ENCODE measurements at places on chromosomes 5 and 9. TPM values are rescaled to one million over a fixed set of nuclear protein-coding genes. Genes with fewer than 3 reads are reported as not detected.

The RFX3 gene
- total RNA-seq = 22.4 TPM

DNA sequence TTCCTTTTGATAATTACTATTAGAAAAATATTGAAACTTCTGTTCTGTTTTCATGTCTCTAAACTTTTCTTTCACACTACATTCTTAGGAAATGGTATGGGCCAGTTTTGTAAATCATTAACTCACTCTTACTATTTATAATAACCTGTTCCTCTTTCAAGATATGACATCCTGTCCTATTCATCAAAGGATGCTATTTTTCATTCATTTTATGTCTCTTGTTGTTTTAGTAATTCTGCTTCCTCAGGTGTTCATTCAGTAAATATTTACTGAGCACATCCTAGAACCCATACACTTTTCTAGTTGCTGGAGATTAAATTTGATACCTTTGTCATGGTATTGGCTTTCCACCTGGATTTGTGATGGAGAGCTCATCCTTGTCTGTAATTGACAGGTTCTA lies 58.0 kb downstream of the GDA start:
- no peak for DNase-seq
- no peak overlapping the region for H3K4me3 ChIP-seq
- no peaks in the 10 kb centered on the region for H3K36me3 ChIP-seq
- H3K4me1 ChIP-seq = no peaks in the 10 kb centered on the region
- H3K27me3 ChIP-seq = no peaks in the 10 kb centered on the region

- no peak overlapping the region for H3K27ac ChIP-seq
- DNase-seq = peak; percentile 54
- H3K4me1 ChIP-seq = no peaks in the 10 kb centered on the region
- no peak overlapping the region for H3K4me3 ChIP-seq
- no peaks in the 10 kb centered on the region for H3K36me3 ChIP-seq
Measured at GRCh38 chr5:178331491-178331996, 98.9 kb upstream of the PHYKPL start.

GRCh38 chr9:129225815-129226214 lies 47.8 kb upstream of the IER5L start:
- no peak overlapping the region for H3K27ac ChIP-seq
- no peaks in the 10 kb centered on the region for H3K36me3 ChIP-seq
- DNase-seq = no peak
- no peaks in the 10 kb centered on the region for H3K4me1 ChIP-seq
- H3K4me3 ChIP-seq = no peak overlapping the region
- no peaks in the 10 kb centered on the region for H3K27me3 ChIP-seq

The F12 gene
- 0.23 TPM for total RNA-seq

Measured in aorta (tissue), 5 donors.